Fibroblast of skin of right biceps (primary cell): ENCODE measurements at places on chromosomes 3 and 15.

DNA sequence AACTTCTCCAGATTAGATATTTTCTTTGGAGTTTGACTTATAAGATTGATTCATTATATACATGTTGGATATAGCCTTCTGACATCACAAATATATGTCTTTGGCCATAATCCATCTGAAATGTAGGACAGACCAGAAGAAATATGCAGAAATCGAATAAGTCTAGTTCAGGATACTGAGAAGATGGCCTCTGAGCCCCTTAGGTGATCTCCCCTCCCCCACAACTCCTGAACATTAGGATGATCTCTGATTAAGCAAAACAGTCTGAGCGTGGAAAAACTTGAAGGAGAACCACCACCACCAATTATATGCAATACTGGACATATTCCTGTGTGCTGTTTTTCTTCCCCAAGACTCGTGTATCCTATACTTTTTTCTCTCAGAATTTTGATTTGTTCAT, 3.2 kb downstream of the SETD5 start:
- DNase-seq, result no peak

- peak; percentile 93 for DNase-seq
Measured at GRCh38 chr15:48559285-48559684, 86.2 kb downstream of the FBN1 start.

DNA sequence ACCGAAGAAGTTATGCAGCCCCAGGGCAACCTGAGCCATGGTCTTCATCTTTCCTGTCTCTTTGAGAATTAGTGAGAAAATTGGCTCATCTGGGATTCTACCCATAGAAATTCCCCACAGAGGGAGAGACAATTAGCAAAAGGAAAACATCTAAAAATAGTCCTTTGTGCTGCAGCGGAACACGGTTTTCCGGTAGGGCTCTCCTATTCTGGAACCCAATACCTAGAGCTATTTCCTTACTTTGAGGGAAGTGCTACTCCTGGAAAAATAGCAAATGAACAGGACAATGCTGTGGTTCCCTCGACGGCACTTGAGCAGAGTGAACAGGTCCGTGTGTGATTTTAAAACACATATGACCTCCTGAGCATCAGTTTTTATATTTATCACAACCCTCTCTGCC, 210.5 kb downstream of the FGF12 start:
- DNase-seq, result no peak

DNA sequence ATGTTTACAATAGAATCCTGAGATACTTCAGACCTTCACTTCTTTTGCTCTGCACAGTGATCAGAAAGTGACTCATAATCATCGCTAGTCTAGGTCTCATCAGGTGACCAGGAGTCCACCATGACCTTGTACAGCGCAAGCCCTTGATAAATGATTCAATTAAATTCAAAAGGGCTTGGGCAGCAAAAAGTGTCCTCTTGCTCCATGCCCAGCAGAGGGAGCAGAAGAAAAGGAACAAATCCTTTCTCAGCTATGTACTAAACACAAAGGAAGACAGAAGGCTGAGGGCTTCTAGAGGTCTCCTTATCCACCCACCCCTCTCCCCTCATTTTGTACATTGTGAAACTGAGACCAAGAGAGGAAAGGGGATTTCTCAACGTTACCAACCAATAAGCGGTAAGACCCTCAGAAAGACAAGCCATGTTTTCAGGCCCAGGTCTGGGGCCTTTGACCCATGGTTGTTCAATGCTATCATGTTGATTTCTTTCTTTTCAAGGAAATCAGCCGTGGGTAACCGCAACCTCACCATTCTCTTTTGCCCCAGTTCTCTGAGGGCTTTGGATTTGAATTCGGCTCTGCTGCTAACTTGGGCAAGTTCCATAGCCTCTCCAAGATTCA, 74.8 kb downstream of the AQP9 start:
- DNase-seq, result peak; percentile 60

GRCh38 chr15:58748852-58749531, 515 bp downstream of the ADAM10 start:
- DNase-seq, result peak; percentile 41
